ENCODE measurements at places on chromosomes 1 and 21.

- no peak for DNase-seq
Observed at GRCh38 chr1:234924450-234925355, 203.9 kb downstream of the TOMM20 start.

GRCh38 chr1:149965440-149965839 is 28.8 kb upstream of the MTMR11 start:
- no peak for DNase-seq

DNA sequence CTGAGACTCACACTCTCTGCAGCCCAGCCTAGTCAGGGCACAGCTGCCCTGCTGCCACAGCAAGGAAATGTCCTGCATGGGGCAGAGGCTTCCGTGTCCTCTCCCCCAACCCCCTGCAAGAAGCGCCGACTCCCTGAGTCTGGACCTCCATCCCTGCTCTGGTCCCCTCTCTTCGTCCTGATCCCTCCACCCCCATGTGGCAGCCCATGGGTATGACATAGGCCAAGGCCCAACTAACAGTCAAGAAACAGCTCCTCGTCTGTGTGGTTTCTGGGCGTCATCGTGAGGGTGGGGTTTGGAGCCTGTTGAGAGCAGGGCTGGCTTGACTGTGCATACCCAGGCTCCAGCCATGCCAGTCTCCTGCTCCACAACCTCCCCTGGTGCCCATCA is 19.5 kb downstream of the FAAH start:
- no peak for DNase-seq

DNA sequence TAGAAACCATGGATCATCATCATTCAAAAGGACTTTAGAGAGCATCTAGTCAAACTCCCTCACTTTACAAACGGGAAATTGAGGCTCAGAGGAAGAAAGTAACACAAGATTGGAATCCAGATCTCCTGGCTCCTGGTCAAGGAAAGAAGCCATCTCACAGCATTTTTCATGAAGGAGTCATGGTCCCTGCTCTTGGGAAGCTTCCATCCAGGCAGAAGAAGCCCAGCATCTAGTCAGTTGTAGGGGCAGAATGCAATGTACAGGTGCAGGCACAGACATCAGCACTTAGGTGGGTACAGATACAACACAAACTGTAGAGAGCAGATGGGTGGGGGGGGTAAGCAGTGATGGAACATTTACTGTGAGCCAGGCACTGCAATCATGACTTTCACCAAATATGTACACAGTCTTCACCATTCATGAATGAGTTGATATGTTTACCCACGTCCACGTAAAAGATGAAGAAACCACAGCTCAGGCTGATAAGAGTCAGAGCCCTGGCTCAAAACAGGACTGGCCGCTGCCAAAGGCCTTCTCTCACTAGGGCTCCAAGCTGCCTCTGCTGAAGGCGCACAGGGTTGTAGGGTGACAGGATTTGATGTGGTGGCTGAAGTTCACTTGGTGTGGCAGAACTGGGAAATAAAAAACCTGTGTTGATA is 44.0 kb downstream of the OPTC start:
- DNase-seq, result no peak

DNA sequence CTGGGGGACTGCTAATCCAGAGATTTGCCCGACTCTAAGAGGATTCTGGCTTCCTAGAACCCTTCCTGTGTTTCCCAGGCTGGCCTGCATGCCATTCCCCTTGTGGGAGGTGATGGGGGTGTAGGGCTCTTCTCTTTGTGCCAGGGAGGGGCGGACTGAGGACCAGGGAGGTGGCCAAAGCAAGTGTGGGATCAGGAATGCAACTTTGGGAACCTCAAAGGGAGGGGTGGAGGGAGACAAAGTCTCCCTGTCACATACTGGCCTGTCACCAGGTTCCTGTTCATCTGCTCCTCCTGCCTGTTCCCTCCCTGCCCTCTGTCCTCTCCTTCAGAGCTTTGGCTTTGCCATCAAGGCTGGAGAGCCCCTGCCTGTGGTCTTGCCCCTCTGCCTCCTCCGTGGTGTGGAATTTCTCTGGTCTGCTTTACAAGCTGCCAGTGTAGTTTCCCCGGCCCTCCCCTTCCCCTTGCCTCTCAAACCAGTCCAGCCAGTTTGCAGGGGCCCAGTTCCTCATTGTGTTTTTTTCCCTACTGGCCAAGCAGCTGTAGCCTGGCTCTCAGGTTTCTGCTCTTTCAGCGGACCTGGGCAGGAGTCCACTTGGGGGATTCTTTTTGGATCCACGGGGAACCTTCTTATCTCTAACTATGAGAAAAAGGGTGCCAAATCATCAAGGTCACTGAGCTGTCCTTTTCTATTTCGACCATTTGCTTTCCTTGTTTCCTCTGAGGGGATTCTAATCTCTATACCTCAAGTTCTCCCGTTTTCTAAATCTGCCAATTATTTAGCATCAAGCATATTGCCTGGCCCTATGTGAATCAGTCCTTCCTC is 1.8 kb downstream of the CGN start:
- DNase-seq, result no peak

GRCh38 chr1:221039616-221040015 is 160.4 kb downstream of the HLX start:
- DNase-seq, result no peak

GRCh38 chr1:157856538-157856937 is 14.9 kb upstream of the CD5L start:
- no peak for DNase-seq

DNA sequence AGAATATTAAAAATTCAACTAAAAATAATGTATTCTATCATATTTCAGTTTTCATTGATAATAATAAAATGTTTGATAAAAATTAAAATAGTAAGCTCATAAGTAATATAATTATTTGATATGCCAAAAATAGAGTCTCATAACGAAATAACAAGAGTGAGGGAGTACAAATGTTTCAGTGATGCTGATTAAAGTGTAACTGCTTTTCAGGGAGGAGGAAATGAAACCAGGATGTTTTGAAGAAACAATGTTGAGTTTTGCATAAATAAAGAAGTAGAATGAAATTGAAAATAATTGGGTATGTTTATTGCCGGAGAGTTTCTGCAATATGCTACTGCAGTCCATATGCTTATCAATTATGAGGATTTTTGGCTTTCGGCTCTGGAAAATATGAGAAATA is 1159.8 kb upstream of the ADGRL2 start:
- DNase-seq, result no peak

GRCh38 chr21:37249112-37249904 is 17.8 kb downstream of the VPS26C start:
- DNase-seq, result no peak

DNA sequence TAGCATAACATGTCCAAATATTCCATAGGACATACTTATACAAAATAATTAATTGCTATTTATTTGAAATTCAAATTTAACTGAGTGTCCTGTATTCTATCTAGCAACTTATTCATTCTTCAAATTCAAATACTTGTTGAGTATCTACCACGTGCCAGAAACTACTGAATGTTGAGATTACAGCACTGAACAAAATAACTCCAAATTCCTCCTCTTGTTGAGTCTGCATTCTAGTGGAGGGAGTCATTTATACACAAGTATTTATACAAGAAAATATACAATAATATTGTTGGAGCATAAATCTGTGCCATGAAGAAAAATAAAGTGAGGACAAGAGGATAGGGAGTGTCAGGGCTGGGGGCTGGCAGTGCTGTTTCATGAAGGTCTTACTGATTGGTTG is 43.7 kb upstream of the CDC42BPA start:
- no peak for DNase-seq

DNA sequence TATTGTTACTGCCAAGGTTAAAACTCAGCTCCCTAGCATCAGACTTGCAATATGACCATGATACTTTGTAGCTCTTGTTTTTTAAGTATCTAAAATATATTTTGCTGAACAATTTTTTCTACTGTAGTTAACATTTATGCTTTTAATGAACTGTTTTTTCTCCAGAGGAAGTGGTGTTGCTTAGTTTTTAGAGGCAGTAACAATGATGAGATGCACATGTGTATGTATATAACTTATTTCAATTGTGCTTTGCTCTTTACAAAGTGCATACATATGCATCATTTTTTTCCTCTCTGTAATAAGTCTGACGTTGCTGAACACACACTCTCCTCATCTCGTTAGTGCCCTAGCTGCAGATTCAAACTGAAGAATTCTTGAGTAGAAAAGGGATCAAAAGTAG is 418.8 kb downstream of the ZP4 start:
- no peak for DNase-seq

DNA sequence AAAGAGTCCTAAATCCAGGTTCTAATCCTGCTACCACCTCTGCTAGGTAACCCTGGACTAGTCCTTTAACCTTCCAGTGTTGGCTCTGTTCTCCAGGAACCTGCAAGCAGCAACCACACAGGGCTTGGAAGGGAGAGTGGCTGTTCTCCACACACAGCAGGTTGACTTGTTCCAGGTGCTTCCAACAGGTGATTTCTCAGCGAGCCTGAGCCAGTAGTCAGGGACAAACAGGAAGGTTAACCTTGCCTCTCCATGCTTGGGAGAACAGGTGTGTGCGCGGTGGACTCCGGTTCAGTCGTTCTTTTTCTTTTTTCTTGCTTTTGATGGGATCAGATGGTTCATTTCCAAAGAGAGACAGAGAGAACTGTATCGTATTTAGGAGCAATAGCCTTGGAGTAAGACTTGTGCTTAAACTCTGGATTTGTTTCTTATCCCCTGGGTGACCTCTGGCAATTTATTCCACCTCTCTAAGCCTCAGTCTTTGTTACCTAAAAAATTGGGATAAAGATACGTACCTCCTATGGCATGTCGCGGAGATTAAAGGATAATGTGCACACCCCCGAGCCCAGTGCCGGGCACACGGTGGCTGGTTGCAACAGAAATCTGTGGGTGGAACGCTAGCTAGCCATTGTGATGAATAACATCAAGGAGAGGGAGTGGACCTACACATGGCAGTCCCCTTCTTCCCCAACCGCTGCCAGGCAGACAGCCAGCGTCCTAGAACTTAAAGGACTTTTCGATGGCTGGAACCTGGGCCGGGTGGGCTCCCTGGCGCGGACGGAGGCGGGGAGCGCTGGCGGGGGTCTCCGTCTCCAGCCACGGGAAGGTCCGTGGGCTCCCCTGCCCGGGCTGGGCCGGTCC is 583 bp upstream of the CACHD1 start:
- DNase-seq, result no peak

GRCh38 chr1:51282605-51283004 is 46.5 kb downstream of the RNF11 start:
- no peak for DNase-seq

DNA sequence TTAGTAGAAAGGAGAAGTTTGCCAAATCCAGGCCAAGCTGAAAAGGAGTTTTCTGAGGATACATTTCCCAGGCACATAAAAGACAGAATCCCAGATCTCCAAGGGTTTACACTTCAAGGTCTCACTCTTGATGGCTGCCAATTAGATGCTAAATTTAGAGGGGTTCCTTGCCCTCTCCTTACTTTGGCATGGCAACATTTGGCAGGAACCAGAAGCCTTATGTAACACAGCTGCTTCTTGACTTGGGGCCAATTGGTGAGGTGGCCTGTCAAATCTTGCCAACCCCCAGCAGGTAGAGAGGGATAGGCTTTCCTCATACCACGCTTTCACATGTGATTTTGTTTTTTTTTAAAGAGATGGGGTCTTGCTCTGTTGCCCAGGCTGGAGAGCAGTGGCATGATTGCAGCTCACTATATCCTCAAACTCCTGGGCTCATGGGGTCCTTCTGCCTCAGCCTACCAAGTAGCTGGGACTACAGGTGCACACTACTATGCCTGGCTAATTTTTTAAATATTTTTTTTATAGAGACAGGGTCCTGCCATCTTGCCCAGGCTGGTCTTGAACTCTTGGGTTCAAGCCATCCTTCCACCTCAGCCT is 25.2 kb upstream of the NKAIN1 start:
- no peak for DNase-seq

DNA sequence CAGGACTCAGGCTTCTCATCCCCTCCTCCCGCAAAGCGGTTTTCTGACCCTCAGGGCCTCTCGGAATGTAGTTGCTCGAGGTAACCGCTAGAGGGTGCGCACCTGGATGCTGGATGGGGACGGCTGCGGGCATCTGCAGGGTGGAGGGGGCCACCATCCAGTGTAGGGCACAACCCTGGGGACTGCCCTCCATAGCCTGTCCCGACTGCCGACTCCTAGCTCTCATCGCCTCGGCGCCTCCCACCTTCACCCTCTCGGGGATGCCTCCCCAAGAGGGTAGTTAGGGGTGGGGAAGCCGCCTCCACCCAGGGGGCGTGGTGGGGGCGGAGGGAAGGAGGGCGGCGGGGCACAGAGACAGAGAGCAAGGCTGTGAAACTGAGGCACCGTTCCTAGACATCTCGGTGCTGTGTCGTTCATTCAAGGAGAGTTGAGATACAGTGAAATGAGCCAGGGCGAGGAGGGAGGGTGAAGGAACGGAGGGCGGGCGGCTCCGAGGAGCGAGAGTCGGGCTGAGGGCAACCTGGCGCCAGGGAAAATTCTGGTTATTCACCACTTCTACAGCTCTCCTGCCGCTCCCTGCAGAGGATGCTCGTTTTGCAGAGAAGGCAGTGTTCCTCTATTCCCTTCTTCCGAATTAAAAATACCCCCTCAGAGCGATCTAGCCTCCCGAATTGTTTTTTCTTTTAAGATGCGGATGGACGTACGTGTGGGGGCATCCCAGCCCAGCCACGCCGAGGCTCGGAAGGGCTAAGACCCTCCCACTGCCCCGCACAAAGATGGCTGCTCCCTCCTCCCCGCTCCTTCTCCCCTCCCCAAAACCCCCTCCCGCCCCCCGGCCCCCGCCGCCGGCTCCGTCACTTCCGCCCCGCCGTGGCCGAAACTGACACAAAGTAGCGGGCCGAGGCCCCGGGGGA is at the start of gene ATP8B2:
Gene ATP8B2, plus strand, starts transcription at position 857 of the 914 bp plus-strand sequence. CDS start 2,617 bp downstream, outside the sequence.
- DNase-seq, result peak; percentile 33

- no peak for DNase-seq
Observed at GRCh38 chr1:201518071-201518470, 11.1 kb upstream of the CSRP1 start.

Data from GOT3 (cell line).